ENCODE measurements at places on chromosomes 4 and X.

DNA sequence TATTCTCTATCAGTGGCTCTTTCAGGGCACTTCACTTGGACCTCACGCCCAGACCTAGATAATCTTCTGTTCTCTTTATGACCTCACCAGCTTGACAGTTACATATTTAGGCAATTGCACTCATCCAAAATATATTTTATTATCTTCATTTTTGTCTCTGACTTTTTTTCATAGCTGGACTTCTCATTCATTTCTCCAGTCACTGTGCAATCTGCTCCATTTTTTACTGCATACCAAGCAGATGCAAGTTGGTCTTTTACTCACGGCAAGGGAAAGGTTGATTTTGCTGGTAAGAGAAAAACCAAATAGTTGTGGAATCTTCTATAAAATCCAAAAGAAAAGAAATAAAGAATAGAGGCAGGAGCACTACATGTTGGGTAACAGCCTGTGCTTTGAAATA lies 31.7 kb downstream of the MAD2L1 start:
- no peak for DNase-seq

DNA sequence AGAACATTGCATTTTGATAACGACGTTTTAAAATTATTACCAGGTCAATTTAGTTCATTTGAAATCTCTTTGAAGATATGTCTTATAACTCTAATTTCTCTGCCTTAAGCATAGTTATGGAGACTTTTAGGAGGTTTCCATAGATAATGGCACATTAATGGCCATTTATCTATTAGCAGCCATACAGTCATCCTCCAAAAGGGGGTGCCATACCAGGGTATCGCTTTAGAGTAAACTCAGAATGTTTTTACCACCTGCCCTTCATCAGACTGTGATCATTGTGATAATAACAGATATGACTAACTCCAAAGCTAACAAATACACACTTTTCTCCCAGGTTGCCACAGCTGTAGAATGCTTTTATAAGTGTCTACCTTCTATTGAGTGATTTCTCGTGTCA lies 461.5 kb downstream of the FSTL5 start:
- no peak for DNase-seq

GRCh38 chrX:42540146-42540545 lies 237.8 kb downstream of the PPP1R2C start:
- no peak for DNase-seq

- DNase-seq: no peak
Observed at GRCh38 chr4:91622925-91623602, 680.7 kb upstream of the GRID2 start.

DNA sequence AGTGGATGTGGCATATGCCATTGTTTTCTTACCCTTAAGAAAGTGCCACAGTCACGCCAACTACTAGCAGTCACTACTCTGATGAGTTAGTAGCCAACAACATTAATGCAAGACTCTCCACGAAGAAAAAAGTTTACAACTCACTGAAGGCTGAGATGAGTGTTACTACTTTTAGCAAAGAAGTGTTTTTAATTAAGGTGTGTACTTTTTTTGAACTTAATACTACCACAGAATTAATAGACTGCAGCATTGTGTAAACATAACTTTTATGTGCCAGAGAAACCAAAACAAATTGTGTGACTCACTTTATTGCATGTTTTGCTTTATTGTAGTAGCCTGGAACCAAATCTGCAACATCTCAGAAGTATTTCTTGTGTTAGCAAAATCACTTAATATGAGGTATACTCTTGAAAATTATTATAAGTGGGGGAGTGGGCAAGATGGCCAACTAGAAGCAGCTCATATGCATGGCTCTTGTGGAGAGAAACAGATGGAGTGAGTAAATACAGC lies 2.2 kb upstream of the UGT2B4 start:
- DNase-seq: no peak

- no peak for DNase-seq
Observed at GRCh38 chr4:88226143-88226542, 58.2 kb downstream of the PPM1K start.

- DNase-seq: no peak
Observed at GRCh38 chr4:156870861-156871260, 100.7 kb downstream of the PDGFC start.

DNA sequence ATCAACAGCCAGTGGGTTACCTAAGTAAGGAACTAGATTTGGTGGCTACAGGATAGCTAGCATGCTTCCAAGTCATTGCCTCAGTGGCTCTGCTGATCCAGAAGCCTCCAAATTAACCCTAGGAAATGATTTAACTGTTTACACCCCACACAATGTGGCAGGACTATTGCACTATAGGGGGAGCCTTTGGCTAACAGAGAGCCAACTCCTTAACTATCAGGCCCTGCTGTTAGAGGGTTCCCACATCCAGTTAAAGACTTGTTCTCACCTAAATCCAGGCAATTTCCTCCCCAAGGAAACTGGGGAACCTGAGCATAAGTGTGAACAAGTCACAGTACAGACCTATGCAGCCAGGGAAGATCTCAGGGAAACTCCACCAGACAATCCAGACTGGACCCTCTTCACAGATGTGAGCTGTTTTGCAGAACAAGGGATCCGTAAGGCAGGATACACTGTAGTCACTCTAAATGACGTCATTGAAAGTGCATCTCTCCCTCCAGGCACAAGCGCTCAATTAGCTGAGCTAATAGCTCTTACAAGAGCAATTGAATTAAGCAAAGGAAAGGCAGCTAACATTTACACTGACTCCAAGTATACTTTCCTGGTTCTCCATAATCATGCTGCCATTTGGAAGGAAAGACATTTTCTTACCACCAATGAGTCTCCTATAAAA lies 185.3 kb upstream of the SPOCK3 start:
- no peak for DNase-seq

GRCh38 chrX:107146670-107147069 lies 28.0 kb upstream of the RBM41 start:
- no peak for DNase-seq

DNA sequence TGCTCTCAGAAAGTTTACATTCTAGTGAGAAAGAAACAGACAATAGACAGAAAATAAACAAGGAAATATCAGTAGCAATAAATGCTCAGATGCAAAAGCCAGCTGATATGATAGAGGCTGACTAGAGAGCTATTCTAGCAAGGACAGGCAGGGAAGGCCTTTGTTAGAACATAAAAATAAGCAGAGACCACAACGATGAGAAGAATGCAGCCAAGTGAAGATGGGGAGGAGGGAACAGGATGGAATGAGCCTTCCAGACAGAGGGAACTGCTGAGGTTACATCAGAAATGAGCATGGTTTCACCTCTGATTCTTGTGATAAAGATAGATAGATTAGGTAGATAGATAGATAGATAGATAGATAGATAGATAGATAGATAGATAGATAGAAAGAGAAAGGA lies 7.6 kb upstream of the SOWAHB start:
- DNase-seq: no peak

- DNase-seq: no peak
Observed at GRCh38 chrX:109987884-109988283, 15.0 kb upstream of the TMEM164 start.

GRCh38 chr4:172546782-172547181 lies 621.8 kb upstream of the GALNT7 start:
- DNase-seq: no peak

- no peak for DNase-seq
Observed at GRCh38 chr4:61958591-61958990, 758.5 kb downstream of the ADGRL3 start.

Data from fibroblast of the conjunctiva (primary cell).